ENCODE measurements at places on chromosomes 2 and 18. TPM values are rescaled to one million over a fixed set of nuclear protein-coding genes. Genes with fewer than 3 reads are reported as not detected.

The ST6GAL2 gene
- total RNA-seq, result 0.23 TPM

GRCh38 chr2:33796511-33796910, 197.4 kb upstream of the FAM98A start:
- DNase-seq, result no peak

GRCh38 chr2:29309090-29310029, 194.1 kb downstream of the CLIP4 start:
- DNase-seq, result peak; percentile 38

GRCh38 chr18:79572848-79573451, 106.7 kb upstream of the CTDP1 start:
- no peak for DNase-seq

GRCh38 chr2:25816249-25816648, 62.0 kb downstream of the ASXL2 start:
- DNase-seq, result no peak

- peak; percentile 77 for DNase-seq
Observed at GRCh38 chr2:675982-676646, 1.1 kb downstream of the TMEM18 start.

GRCh38 chr18:8034674-8035073, 467.6 kb downstream of the PTPRM start:
- no peak for DNase-seq

- DNase-seq, result no peak
Observed at GRCh38 chr2:228107846-228108245, 73.6 kb downstream of the SPHKAP start.

The HADHA gene
- 105 TPM for total RNA-seq

DNA sequence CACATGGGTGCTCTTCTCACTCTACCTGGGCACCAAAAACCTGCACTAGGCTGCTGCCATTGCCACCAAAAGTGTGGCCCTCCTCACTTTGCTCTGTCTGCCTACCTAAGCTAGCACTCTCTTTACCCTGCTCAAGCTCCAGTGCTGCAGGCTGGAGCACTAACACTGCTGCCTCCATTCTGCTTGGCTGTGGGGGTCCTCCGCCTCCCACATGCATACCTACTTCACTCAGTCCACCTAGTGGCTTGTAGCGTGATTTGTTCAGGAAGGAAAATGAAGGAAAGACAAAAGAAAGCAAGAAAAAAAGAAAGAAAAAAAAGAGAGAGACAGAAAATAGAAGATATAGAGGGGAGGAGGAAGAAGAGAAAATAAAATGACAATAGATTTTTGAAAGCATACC, 1339.4 kb upstream of the CHAC2 start:
- DNase-seq, result no peak

DNA sequence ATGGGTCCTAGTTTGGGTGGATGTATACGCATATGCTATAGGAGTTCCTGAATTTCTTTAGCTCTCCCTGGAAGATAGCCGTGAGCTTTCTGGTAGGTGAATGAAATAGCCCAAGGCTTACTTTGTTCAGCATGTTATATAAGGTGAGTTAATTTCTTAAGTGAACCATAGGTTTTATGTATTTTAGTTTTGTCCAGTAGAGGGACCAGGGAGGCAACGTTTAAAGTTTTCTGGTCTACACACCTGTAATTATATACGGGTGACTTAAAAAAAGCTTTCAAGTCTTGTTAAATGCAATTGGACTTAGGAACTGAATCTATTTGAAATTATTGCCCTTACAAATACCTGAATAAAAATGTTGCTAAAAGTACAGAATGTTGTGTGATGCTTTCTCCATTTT, 402.5 kb upstream of the DDX18 start:
- no peak for DNase-seq

DNA sequence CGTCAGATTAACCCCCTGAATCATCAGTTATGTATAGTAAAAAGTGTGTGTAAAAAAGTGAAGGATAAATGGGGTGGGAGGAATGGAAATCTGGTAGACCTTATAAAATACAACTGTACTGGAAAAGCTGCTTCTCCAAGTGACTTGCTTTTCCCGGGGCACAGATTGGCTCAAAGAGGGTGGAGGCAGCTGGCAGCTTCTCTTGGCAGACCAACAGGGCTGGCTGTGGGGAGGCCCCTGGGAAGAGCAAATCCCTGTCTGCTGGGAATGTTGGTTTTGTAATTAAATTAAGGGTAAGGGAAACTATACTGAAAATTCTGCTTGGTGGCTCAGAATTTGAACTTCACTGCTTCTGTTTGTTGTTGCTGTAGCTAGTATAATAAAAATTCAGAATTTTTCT, 154.2 kb upstream of the DLX2 start:
- DNase-seq, result no peak

DNA sequence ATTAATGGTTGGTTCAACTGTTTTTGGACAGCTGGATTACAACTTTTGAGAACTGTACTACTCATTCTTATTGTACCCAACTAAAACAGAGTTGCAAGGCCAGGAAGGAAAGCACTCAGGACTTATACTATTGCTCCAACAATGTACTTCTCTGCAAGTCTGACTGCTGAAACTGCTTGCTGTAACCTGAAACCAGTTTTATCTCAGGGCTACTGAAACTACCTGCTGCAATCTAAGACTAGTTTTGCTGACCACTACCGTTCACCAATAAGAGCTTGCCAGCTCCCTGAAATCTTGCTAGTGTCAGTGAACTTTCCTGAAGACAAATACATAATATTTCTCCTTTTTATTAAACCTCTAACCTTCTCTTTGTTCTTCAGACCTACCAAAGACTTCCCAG, 157.3 kb downstream of the CDCA7 start:
- DNase-seq, result no peak

The AOX1 gene
- 16.8 TPM for total RNA-seq

The ITGA4 gene
- 22.5 TPM for total RNA-seq

DNA sequence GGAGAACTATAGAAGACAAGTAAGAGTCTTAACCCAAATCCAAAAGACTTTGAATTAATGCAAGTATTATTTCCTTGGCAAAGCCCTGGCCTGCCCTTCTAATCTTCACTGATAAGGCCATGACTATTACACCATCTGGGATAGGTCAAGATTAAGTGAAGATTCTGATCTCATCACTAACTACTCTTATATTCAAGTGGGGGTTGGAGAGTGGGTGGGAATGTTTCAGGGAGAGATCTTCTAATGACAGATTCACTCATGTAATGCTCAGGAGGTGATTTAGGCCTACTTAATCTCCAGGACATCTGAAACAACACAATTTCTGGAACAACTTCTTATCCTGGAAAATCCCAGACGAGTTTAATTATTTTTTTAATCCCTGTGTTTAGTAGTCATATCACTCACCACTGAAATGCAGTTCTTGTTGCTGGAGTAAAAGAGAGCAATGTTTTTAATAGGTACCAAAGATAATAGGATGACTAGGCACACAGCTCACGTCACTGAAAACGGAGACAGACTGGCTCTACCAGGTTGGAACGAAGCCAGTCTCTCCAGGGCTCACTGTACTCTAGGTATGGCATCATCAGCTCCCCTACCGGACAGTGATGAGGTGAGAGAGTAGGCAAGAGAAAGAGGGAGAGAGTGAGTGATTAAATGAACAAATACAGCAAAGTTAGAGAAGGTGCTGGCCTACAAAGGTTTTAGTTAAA, 133.1 kb downstream of the NCKAP5 start:
- peak; percentile 89 for DNase-seq
